ENCODE measurements at places on chromosomes 1 and 21.

DNA sequence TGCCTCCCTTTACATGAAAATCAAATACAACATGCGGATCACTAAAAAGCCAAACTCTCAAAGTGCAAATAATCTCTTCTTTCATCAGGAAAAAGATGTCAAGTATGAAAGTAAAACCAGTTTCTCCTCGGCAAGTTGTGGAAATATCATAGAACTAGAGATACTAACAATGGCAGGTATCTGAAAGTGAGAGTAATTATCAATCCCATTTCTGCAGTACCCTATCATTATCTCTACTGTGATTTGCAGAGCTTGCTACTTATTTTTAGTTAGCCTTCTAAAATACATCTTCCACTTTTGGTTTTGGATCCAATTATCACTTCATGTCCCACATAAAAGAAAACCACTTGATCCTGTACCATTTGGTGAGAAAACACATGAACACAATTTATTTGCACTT is 3.0 kb downstream of the TP53BP2 start:
- DNase-seq = no peak

DNA sequence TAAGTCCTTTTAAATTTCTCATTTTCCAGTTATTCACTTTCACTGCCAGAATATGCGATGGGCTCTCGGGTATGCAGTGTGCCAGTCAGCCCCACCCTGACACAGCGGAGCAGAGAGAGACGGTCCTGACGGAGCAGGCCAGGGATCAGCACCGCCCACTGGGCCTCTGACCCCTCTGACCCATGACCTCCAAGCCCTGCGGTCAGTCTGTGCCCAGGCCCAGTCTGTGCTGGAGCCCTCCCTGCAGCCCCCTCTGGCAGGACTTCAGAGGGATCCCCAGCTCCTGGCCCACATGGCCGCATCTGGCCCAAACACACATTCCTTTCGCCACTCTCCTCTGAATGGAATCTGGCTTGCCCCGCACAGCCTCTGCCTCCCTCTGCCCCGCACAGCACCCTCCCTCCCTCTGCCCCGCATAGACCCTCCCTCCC is 43.4 kb upstream of the COL6A2 start:
- no peak for DNase-seq

GRCh38 chr1:61322008-61322744 is 239.8 kb downstream of the NFIA start:
- no peak for DNase-seq

GRCh38 chr1:156388174-156389137 is 19.4 kb downstream of the RHBG start:
- no peak for DNase-seq

DNA sequence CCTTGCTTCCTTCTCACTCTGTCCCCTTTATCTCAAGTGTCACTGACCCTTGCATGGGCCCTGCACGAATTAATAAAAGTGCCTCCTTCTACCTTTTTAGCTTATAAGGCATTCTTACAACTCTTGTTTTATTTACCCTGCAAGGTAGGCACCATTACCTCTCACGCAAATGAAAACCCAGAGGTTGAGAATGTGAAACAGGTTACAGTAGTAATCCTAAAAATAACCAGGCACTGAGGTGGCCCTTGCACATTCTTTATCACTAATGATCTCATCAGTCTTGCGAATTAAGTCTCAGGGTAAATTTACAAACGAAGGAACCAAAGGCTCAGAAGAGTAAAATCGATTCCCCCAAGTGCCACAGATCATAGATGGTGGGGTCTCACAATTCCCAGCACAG is 3.7 kb downstream of the GLIS1 start:
- no peak for DNase-seq

Measured in GM12864 (cell line).